Activated naive CD4-positive, alpha-beta T cell (primary cell): ENCODE measurements at places on chromosomes 5 and 9.

DNA sequence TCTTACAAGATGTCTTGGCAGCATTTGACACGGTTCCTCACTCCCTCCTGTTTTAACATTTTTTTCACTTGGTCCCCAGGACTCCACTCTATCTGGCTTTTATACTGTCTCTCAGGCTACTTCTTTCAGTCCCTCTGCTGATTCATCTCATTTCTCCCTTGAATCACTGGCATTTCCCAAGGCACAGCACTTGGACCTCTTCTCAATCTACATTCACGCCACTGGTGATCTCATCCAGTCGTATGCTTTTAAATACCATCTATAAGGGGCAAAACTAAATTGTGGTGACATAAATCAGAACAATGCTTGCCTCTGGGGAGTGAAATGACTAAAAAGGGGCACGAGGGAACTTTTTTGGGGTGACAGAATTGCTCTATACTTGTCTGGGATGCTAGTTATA lies 47.1 kb downstream of the MAPKAP1 start:
- no peak for DNase-seq

- no peak for DNase-seq
These were observed 404.5 kb downstream of the YTHDC2 start for GRCh38 chr5:113917997-113918396.

DNA sequence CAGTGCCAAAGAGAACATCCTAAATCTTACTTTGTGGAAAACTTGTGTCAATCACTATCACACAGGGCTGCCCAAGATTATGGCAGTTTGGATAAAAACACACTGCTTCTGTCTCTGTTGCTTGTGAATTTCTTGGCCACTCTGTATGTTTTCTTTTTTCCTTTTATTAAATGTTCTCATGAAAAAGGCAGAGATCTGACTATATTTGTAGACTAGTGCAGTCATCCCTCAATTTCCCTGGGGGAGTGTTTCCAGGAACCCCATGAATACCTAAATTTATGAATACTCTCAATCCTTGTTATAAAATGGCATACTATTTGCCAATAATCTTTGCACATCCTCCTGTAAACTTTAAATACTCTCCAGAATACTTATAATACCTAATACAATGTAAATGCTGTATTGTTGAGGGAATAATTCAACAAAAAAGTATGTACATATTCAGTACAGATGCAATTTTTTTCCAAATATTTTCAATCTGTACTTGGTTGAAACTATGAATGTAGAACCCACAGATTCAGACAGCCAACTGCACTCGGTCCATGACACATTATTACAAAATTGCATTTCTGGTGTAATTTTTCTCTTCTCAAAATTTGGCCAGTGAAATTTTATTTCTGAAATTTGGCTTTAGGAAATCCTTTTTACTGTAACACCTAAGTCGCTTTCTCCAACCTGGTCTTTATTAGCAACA lies 391.9 kb upstream of the PRR16 start:
- no peak for DNase-seq

DNA sequence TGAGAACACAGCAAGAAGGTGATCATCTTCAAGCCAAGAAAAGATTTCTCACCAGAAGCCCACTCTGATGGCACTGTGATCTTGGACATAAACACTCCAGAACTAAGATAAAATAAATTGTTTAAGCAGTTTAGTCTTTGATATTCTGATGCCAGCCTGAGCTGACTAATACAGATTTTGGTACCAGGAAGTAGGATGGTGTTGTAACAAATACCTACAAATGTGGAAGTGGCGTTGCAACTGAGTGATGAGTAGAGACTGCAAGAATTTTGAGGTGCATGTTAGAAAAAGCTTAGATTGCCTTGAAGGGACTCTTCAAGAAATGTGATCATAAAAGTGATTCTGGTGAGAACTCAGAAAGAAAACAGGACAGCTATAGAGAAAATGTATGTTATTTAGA lies 592.4 kb upstream of the DAB2 start:
- no peak for DNase-seq

- peak; percentile 21 for DNase-seq
These were observed 77.5 kb upstream of the IFNE start for GRCh38 chr9:21559402-21560280.

DNA sequence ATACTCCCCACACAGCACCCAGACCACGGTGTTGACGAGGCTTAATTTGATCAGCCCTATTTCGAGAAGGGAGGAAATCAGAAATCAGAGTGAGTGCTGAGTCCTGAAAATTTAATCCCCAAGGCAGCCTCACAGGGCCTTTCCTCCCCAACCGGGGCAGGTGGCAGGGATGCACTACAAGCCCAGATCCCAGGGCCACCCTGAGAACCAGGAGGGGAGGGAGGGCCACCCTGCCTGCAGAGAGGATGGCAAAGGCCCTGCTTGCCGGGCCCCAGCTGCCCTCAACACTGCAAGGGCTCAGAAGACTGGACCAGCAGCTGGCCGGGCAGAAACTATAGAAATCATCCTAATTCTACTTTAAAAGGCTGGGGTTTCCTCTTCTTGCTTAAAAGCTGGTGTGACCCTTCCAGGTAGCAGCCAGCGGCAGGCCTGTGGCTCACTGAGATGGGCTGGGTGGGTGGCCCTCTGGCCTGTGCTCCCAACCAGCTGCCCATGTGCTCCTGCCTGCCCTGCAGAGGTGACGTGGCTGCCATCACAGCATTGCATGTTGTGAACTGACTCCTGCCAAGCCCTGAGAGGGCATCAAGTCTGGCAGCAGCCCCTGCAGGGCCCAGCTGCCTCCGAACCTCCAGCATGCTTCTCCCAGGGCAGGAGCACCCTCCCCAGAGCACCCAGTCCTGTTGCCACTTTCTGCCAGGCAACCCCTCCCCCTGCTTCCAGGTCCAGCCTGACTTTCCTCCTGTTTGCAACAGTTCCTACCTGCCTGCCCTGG lies 122.8 kb downstream of the ADAMTS2 start:
- DNase-seq, result no peak

DNA sequence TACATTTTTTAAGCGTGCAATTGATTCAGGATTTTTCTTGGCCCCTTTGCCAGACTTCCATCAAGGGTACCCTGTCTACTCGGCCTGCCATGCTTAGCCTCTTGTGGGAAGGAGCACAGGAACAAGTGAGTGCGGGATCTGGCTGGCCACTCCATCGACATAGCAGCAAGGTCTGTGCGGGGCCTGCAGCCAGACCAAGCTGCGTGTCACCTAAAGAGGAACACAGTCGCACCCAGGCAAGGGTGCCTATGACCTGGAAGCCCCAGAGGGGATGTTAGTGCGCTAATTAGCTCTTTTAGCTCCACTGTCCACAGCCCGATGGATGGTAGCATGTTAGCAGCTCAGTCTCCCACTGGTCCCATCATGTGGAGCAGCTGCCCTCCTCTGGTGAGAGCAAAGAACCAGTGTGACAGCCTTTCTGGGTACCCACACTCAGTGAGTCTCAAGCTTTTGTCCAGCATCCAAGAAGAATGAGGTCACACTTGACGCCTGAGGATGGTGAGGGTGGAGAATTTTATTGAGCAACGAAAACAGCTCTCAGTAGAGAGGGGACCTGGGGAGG lies 38.7 kb downstream of the FTMT start:
- no peak for DNase-seq

DNA sequence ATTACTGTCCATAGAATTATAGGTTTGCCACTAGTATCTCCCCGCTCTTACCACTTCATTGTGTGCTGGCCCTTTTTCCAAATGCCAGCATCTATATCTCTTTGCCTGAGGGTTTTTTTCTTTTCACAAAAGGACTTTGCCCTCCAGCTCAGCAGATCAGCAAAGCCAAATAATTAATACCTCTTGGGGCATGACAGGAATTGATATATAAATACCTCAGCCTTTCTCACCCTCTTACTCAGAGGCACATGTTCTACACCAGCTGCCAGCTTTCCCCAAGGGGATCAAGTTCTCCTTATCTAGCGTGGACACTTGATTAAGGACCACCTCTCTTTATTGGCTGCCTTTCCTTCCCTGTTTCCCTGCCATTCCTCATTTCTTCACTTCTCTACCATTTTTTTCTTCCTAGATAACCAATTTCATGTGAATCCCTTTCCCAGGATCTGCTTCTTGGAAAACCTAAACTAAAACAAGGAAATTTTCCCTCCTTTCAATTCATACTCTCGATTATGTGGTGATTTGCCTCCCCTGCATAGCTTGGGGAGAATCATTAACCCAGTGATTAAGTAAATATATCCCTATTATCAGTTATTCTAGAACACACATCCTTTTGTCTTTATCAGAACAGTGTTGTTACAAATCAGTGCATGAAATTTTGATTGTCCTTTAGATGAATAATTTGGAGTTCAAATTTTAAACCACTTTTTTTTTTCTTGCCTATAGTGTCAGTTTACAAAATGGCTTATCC lies 6.9 kb upstream of the NUDT12 start:
- DNase-seq, result no peak
